GM03348 (cell line): ENCODE measurements at places on chromosomes 16 and 17.

- DNase-seq: peak; percentile 94
These were observed 913 bp upstream of the NOG start for GRCh38 chr17:56592487-56593085.

DNA sequence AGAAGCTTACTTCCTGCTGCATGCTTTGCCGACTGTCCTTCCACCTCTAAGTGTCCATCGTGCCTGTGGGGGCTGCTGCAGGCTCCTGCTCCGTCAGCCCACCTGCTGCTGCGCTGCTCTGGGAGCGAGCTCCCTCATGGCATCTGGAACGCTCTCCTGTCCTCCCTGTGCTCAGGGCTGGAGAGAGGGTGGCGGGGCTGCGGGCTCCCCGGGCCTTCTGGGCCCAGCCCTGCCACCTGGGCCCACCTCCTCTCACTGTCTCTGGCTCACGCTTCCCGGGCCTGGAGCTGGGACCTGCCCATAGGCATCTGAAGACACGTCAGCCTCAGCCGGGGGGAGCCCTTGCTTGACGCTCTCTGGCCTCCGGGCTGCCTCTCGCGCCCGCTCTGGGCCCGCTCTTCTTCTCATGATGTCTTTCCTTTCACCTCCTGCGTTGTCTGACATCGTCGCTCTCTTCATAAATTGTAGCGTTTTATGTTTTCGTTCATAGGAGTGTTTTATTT is 27.0 kb downstream of the NME3 start:
- no peak for DNase-seq

- no peak for DNase-seq
These were observed 8.3 kb downstream of the FHOD1 start for GRCh38 chr16:67238806-67239470.

GRCh38 chr16:67105246-67105645 is 4.5 kb upstream of the PHAF1 start:
- DNase-seq: no peak

DNA sequence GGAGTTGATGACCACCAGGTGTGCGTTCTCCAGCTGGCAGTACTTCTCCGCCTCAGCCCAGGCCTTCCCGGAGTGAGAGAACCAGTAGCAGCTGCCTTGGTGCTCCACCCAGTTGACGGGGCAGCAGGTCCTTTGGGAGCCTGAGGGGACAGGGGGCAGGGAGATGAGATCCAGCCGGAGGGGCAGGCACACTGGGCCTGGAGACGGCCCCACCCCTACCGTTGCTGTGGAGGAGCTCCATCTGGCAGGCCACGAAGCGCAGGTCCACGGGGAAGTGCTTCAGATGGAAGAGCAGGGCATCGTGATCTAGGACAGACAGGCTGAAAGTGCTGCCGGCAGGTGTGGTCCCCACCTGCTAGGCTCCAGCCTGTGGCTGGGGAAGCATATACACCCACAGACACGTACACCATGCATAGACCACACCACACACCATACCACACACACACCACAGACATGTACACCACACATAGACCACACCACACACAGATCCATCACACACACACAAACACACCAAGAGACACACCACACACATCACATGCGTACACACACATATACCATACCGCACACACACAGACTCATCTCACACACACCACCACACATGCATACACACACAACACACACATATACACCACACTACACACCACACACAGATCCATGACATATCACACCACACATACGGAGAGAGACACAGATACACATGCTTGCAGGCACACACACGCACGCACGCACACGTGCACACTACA is 7.4 kb downstream of the ASGR2 start:
- no peak for DNase-seq

GRCh38 chr17:4550534-4551039 is 4.6 kb downstream of the MYBBP1A start:
- no peak for DNase-seq

- DNase-seq: peak; percentile 88
These were observed 17.5 kb upstream of the MTMR4 start for GRCh38 chr17:58531661-58532554.

DNA sequence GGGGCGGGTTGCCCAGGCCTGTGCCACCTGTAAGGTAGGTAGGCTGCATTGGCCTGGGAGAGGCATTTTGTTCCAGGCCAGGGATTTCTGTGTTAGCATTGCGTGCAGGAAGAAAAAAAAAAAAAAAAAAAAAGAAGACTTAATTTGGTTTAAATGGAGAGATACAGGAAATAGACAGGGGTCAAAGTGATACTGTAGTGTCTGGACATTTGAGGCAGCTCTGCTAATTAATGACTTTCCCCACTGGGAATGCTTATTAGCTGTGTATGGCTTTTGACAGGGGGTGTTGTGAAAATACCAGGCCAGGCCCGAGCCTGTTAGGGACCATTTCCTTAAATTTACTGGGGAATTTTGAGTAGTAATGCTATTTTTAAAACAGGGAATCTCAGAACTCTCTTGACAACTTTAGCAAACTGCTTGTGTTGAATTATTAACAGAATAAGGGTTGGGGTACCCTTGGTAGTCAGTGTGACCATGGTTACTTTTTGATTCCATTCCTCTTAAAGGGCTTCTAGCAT is 1.0 kb downstream of the MAP2K4 start:
- peak; percentile 10 for DNase-seq

DNA sequence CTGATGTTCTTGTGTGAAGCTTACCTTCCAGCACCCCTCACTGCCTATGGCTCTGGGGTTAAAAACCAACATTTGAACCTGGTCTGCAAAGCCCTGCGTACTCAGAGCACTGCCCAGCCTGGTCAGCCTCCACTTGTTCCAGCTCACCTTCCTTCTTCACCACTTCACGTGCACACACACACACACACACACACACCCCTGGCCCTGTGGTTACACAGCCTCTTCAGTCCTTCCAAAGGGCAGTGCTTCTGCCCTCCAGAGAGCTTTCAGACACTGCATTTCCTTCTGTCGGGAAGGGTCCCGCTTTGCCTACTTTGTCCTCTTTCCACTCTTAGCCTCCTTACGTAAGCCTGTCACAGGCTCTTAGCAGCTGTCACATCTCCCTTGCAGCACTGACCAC is 9.6 kb upstream of the TMEM220 start:
- DNase-seq: no peak
